ENCODE measurements at places on chromosomes 1 and 21. TPM values are rescaled to one million over a fixed set of nuclear protein-coding genes. Genes with fewer than 3 reads are reported as not detected.

GRCh38 chr1:56967355-56967754, 1.5 kb upstream of the C8B start:
- DNase-seq = no peak

- DNase-seq = no peak
Measured at GRCh38 chr1:11031624-11032262, 15.3 kb downstream of the MASP2 start.

- DNase-seq = no peak
Measured at GRCh38 chr1:174812656-174813055, 187.1 kb upstream of the CACYBP start.

DNA sequence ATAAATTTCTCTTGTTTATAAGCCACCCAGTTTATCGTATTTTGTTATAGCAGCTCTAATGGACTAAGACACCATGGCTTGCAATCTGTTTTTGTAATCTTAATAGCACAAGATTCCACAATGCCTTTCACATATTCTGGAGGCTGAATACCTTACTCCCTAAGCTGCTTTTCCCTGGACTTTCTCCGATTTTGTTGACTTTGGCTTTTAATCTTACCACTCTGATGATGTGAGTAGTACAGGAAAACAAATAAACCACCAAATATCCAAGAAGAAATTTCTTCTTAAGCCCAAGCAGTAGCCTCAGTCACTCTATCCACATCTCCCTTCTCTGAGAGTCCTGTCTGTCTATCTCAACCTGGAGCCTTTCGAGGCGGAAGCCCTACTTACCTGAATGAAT, 838.6 kb downstream of the LTN1 start:
- DNase-seq = no peak

The C1QC gene
- total RNA-seq = 3.3 TPM
